ENCODE measurements at places on chromosomes 1 and 21.
A peak's percentile ranks its signal among the peaks of the same experiment; 100 is the strongest.

DNA sequence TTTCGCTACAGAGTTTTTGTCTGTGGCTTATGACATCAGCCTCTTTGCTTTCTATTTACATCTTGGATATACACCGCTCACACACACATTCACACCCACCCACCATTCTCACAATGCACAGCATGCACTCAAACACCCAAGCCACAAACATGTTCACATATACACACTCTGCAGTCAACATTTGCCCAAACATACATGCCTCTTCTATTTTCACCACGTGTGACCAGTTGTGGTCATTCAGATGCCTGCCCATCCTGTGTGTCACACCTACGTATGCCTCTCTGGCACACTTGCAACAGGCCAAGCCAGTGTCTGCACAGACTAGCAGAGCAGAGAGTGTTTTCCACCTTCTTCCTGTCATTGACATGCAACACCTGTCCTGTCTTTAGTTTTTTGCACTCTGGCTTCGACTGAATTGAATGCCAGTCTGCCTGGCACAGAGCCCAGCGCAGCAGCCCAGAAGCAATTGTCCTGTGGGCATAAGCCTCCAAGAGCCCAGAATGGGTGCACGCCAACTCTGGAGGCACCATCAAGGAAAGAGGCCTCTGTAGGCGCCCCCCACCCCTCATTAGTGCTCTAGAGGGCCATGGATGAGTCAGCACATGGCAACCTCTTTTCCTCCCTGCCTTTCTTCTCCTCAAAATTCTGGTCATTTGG is 37.7 kb upstream of the LRRN2 start:
- H3K4me1 ChIP-seq, result no peaks in the 10 kb centered on the region
- no peak for DNase-seq
- no peaks in the 10 kb centered on the region for H3K36me3 ChIP-seq
- peaks cover 4% of the 10 kb centered on the region for H3K27me3 ChIP-seq
- H3K27ac ChIP-seq, result no peak overlapping the region

GRCh38 chr1:118982821-118983557 is 5.2 kb downstream of the TBX15 start:
- H3K36me3 ChIP-seq, result peaks cover 42% of the 10 kb centered on the region
- H3K4me3 ChIP-seq, result no peak overlapping the region
- H3K27me3 ChIP-seq, result peaks cover 83% of the 10 kb centered on the region
- H3K4me1 ChIP-seq, result peaks cover 19% of the 10 kb centered on the region
- DNase-seq, result no peak

DNA sequence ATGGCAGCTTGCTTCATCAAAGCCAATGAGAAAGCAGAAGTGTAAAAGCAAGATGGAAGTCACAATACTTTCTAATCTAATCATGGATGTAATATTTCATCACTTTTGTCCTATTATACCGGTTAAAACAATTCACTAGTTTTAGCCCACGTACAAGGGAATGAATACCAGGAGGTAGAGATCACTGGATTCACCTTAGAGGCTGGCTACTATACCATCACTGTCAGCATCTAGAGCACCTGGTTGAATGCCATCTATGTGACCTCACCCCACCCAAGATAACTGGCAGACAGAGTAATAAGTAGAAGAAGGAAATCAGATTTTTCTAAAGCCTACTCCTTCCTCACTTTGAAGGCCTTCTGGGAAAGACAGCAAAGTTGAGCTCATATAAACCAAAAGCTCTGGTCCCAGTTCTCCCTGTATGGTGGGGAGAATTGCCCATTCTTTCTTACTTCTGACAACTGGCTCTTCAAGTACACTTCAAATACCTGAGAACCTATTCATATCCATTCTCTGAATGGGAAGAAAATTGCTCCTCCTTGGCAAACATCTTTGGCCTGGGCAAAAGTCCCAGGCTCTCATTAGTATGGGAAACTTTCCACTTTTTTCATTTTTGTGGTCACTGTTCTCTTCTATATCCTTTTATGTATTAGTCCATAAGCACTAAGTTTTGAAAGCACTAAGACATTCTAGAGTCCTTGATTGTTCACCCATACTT is 24.8 kb downstream of the HSD3B1 start:
- H3K36me3 ChIP-seq, result no peaks in the 10 kb centered on the region
- H3K4me3 ChIP-seq, result no peak overlapping the region
- no peak overlapping the region for H3K27ac ChIP-seq
- peaks cover 8% of the 10 kb centered on the region for H3K27me3 ChIP-seq
- no peak for DNase-seq
- H3K4me1 ChIP-seq, result no peaks in the 10 kb centered on the region

DNA sequence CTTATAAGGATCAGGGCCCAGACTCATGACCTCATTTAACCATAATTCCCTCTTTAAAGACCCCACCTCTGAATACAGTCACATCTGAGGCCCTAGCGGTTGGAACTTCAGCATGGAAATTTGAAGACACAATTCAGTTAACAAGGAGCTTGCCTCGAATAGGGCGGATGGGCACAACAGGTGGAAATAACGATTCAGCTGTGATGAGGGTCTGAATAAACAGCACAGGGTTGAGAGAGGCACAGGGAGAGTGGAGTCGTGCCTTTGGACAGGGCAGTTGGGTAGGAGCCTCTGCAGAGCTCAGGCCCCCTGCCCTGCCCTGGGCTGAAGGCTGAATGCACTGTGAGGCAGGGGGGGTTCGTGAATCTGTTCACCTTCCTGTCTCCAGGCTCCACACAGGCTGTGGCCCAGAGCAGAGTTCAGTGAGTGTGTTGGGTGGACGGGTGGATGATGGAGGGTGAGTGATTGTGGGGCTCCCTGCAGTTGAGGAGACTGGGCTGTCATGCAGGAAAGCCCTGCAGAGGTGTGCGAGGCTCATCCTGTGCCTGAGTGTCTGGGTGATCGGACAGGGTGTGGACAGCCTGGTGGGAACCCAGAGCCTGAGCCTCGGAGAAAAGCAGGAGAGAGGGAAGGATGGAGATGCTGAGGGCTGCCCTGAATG is 243.1 kb downstream of the FOXD2 start:
- no peaks in the 10 kb centered on the region for H3K4me1 ChIP-seq
- no peaks in the 10 kb centered on the region for H3K36me3 ChIP-seq
- peak; percentile 11 for DNase-seq
- H3K4me3 ChIP-seq, result no peak overlapping the region

DNA sequence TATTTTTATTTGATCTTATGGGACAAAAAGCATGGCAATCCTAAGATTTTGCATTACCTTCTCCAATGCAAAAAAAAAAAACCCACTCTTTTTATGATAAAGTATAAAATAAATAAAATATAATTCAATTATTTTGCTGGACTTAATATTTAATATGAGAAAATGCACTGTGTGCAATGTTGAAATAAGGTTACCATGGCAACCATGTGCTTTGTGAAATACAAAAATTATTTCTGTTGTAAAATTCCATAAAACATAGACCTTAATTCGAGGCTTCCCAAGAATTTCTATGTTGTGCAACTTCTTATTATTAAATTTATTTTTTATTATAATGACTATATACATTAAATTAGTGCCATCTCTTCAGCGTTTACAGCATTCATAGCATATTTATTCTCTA is 989.5 kb downstream of the MRPL39 start:
- H3K4me3 ChIP-seq, result no peak overlapping the region
- no peak for DNase-seq
- H3K27ac ChIP-seq, result no peak overlapping the region

- no peak overlapping the region for H3K4me3 ChIP-seq
- peaks cover 6% of the 10 kb centered on the region for H3K27me3 ChIP-seq
- H3K36me3 ChIP-seq, result no peaks in the 10 kb centered on the region
- DNase-seq, result no peak
Observed at GRCh38 chr21:28910280-28910887, 82.3 kb downstream of the LTN1 start.

GRCh38 chr1:224170748-224171478 is 12.1 kb upstream of the DEGS1 start:
- peaks cover 8% of the 10 kb centered on the region for H3K27me3 ChIP-seq
- H3K4me3 ChIP-seq, result no peak overlapping the region
- peaks cover 45% of the 10 kb centered on the region for H3K4me1 ChIP-seq
- DNase-seq, result peak; percentile 61
- H3K27ac ChIP-seq, result peak overlapping the region; percentile 74

DNA sequence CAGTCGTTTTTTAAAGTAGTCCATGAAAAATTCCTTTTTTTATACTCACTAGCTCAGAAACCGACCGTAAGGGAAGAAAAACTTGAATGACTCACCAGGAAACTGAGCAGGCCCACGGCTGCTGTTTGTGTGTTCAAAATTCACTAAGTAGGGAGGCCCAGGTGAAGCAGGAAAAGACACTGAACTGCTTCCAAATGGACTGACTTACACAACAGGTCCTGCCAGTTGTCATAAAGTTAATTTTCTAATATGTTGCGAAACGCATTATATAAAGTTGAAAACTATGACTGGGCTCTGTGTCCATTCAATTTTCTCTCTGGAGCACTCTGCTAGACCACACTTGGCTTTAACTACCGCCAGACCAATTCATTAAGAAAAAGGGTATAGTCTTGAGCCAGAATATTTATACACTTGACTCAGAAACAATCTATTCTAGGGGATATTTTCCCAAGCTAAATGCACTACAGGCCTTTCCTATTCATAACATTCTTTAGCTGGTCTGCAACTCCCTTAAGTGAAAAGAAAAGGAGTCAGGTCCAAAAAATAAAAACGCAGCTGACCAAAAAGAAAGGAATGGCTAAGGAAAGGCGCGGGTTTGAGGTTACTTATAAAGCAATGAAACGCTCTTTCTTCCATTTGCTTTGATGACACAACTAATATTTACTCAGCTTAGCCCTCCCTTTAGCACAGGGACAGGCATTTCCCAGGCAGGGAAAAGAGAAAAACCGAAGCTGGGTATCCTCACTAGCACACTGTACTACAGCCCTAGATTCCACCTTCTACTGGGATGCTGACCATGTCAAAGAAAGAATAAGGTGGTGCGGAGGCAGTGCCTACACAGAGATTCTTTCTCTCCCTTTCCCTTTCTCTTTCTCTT is 306.3 kb upstream of the ESRRG start:
- H3K36me3 ChIP-seq, result no peaks in the 10 kb centered on the region
- H3K4me1 ChIP-seq, result peaks cover 6% of the 10 kb centered on the region
- no peak overlapping the region for H3K27ac ChIP-seq
- no peak overlapping the region for H3K4me3 ChIP-seq

DNA sequence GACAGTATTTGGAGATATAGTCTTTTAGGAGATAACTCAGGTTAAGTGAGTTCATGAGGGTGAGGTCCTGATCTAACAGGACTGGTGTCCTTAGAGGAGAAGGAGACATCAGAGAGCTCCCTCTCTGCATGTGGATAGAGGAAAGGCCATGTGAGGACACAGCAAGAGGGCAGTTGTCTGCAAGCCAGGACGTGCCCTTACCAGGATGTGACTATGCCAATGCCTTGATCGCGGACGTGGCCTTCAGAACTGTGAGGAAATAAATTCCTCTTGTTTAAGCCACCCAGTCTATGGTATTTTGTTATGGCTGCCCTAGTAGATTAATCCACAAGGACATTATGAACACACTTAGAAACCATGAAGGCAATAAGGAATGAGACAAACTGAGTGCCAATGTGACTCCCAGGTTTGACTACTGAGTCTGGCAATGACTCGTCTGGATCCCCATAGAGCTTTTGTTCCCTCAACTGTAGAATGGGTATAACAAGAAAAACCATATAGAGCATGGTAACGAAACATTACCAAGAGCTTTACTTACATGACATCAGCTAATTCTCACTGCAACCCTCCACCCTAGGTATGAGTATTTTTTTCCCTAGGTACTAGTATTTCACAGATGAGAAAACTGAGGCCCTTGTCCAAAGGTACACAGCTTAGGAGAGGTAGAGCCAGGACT is 6.5 kb downstream of the URB1 start:
- DNase-seq, result no peak
- H3K27ac ChIP-seq, result no peak overlapping the region
- H3K4me3 ChIP-seq, result no peak overlapping the region
- H3K27me3 ChIP-seq, result no peaks in the 10 kb centered on the region
- peaks cover 41% of the 10 kb centered on the region for H3K36me3 ChIP-seq

DNA sequence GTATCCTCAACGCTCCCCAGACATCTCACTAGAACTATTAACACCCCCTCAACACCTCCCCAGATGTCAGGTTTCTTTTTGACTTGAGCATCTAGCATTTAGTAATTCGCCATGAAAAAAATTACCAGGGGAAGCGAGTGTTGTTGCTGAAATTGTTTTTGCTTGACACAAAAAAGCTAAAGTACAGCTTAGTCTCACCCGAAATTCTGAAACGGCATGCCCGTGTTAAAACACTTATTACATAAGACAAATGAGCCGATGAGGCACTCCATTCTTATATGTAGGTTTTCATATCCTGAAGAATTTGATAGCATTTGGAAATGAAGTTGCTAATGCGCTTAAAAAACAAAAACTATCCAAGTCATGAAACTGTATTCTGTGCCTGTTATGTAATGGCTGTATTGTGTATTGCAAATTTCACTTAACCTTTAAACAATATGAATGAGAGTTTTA is 1.3 kb upstream of the NRIP1 start:
- H3K36me3 ChIP-seq, result no peaks in the 10 kb centered on the region
- H3K27me3 ChIP-seq, result peaks cover 9% of the 10 kb centered on the region
- H3K4me1 ChIP-seq, result peaks cover 27% of the 10 kb centered on the region
- no peak for DNase-seq

DNA sequence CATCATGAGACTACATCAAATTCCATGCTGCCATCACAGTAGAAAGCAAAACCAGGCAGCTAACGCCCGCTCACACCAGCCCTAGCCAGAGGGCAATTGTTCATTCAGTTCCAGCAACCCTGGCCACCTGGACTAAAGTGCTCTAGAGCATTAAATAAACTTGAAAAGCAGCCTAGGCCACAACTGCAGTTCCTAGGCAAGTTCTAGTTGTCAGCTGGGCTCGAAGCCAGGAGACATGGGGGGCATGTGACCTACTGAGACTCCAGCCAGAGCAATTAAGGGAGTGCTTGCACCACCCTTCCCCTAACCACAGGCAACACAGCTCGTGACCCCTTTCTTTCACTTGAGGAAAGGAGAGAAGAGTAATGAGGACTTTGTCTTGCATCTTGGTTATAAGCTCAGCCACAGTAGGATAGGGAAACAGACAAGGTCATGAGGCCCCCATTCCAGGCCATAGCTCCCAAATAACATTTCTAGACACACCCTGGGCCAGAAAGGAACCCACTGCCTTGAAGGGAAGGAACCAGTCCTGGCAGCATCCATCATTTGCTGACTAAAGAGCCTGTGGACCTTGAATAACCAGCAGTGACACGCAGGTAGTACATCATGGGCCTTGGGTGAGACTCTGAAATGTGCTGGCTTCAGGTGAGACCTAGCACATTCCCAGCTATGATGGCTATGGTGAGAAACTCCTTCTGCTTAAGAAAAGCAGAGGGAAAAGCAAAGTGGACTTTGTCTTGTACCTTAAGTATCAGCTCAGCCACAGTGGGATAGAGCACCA is 77.0 kb downstream of the ZZZ3 start:
- no peaks in the 10 kb centered on the region for H3K4me1 ChIP-seq
- H3K36me3 ChIP-seq, result peaks cover 48% of the 10 kb centered on the region
- H3K4me3 ChIP-seq, result no peak overlapping the region
- H3K27ac ChIP-seq, result no peak overlapping the region

Measured in activated CD8-positive, alpha-beta T cell treated with anti-CD3 and anti-CD28 coated beads, Interleukin-2, amount 10 ng/mL, durations not matched to agents 7 days and 5 days (primary cell).